ENCODE measurements at places on chromosomes 2 and 18.
A peak's percentile ranks its signal among the peaks of the same experiment; 100 is the strongest.

DNA sequence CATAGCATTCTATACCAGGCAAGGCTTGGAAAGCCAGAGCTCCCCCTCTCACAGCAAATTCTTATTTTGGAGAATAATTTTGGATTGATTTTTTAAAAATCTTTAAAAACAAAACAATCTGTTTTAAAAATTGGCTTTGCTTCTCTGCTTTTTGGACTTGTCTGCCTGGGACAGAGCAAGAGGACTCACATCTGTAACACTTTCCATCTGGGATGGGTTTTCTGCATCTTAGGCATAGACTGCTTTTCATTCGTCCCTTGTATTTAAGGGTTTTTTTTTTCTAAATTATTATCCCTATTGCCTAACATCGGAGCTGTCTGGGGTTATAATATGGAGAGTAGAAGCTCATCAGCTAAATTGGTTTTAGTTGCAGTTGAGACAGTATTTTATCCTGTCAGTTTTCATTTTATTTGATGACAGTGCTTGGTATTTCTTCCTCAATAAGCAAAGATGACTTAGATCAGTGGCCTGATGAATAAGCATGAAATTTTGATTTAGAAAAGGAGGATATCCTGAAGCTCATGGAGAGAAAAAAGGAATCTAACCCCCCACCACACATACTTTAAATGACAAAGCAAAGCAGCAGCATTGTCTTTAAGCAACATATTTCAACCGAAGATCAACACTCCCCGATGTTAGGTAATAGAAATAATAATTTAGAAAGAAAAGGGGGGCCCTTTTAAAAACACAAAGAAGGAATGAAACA, 2.3 kb upstream of the FZD7 start:
- no peak for DNase-seq

- DNase-seq = no peak
Observed at GRCh38 chr2:120110507-120110906, 97.6 kb downstream of the EPB41L5 start.

- no peak for DNase-seq
Observed at GRCh38 chr2:85355521-85355920, 952 bp downstream of the ELMOD3 start.

GRCh38 chr18:54210463-54210862, 14.0 kb downstream of the MBD2 start:
- DNase-seq = no peak

DNA sequence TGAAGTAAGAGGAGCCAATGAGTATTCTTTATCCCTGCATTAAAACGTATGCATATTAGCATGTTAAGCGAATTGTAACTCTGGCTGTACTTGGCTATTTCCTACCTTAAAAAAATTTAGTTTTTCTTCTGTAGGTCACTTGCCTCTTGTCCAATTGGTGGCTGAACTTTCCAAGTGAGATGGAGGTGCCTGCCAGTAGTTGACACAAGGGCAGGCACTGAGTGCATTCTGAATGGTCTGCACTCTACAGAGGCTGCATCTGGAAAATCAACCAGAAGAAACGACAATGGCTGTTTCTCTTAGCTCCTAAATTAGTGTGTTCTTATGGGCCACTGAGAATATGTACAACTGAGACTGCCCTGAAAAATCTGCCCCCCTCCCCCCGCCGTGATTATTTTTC, 160.8 kb downstream of the PRPF40A start:
- DNase-seq = no peak

GRCh38 chr2:86621280-86621943, 2.3 kb downstream of the RNF103 start:
- no peak for DNase-seq

DNA sequence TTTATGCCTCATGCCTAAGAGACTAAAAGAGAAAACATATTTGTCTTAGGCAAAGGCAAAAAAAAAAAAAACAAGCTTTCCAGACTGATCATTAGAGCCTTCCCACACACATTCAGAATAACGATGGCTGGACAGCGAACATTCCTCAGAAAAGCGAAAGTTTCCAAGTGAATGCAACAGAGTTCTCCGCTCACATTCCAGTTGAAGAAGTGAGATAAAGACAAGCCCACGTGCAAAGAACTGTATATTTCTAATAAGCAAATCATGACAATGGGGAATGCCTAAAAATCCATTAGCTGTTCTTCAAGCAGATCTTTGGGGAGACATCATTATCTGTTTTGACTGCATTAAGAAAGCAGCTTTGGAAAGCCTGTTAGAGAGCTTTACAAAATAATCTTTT, 347.9 kb downstream of the METTL4 start:
- DNase-seq = no peak

- no peak for DNase-seq
Observed at GRCh38 chr2:217316743-217317142, 456.9 kb upstream of the TNP1 start.

DNA sequence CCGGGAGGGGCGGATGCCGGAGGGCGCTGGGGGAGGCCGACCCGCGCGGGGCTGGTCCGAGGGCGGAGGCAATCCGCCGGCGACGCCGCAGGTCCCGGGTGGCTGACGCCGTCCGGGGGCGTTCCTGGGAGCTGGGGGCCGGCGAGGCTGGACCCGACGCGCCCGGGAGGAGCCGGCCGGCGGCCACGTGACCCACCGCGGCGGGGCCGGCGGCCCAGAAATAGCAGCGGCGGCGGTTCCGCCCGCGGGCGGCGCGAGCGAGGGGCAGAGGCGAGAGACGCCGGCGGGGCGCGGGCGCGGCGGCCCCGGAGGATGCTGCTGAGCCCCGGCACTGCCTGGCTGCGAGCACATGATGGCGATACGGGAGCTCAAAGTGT, at the start of gene RAB31:
RAB31 (plus strand) TSS at position 245 of the 377 bp plus-strand sequence; CDS start at position 350, 105 bp downstream.
- no peak for DNase-seq

DNA sequence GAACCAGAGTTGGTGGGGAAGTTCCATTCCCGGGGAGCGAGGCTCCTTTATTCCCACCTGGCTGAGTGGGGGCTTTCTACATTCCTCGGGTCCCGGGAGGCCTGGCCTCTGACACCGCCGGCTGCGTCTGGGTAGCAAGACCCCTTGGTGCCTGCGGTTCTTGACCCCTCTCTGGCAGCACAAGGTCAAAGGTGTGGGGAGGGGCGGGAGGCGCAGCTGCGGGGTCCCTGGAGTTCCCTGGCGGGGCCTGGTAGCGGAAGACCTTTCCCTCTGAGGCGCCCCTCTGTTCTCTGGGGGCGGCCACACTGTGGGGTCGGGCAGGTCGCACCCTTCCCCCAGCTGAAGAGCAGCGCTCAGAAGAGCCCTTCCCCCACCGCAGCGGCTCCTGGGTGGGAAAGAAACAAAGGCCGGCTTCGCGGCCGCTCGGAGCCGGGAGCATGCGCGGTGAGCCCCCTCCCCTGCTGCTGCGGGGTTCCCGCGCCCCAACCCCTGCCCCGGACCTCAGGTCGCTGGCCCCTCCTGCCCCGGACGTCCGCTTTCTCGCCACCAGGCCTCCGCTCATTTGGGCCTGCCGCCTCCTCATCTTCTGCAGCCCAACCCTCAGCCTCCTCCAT, 146.3 kb downstream of the ANKRD44 start:
- no peak for DNase-seq

- no peak for DNase-seq
Observed at GRCh38 chr2:145751629-145752028, 1231.7 kb upstream of the ZEB2 start.

- no peak for DNase-seq
Observed at GRCh38 chr2:240983996-240984498, 14.4 kb upstream of the SNED1 start.

DNA sequence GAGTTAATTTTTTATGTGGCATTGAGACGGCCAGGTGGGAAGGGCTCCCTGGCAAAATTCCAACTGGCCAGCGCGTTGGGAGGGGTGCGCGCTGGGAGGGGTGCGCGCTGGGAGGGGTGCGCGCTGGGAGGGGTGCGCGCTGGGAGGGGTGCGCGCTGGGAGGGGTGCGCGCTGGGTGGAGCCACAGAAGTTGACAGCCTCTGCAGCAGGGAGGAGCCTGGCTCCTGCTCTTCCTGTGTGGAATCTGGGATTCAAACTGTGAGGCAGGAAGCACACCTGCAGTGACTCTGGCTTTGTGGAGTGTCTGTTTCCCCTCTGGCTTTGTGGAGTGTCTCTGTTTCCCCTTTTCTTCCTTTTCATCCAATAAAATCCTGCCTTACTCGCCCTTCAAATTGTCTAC, 147.9 kb upstream of the CBLN2 start:
- no peak for DNase-seq

- DNase-seq = no peak
Observed at GRCh38 chr2:112776113-112776512, 8.2 kb downstream of the IL1A start.

- no peak for DNase-seq
Observed at GRCh38 chr2:38592951-38593350, 9.8 kb downstream of the HNRNPLL start.

DNA sequence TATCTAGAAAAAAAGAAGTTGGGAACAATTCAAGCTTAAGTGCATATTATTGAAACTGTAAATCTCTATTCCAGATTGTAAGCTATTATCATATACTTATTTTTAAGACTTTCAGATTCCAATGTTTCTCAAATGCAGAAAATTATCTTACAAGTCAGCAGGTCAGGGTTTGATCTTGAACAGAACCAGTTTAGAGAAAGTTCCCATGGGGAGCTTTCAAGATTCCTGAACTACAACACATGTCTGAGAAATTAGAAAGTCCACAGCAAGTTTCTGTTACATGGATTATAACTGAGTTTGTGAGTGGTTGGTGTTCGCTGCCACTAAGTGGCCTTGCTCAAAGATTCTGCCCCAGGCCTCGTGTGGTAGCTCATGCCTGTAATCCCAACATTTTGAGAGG, 31.6 kb upstream of the SP3 start:
- no peak for DNase-seq

GRCh38 chr2:121144111-121144510, 140.9 kb downstream of the TFCP2L1 start:
- no peak for DNase-seq

DNA sequence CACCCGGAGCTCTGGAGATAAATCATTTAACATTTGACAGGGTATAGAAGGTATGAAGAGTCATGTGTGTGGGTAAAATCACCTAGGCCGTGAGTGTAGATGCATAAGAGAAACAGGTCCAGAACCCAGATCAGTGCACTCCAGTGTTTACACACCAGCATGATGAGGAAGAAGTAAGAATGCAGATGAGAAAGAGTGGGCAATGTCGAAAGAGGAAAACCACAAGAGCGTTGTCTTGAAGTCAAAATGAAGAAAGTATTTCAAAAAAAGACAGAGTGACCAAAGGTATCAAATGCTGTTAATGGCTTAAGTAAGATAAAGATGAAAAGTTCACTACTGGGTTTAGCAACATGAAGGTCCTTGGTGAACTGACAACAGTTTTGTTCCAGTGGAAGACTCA, 32.0 kb upstream of the PLB1 start:
- DNase-seq = no peak

GRCh38 chr2:239669181-239669898, 268.5 kb upstream of the HDAC4 start:
- no peak for DNase-seq

GRCh38 chr2:144432921-144433320, 87.0 kb downstream of the ZEB2 start:
- no peak for DNase-seq

DNA sequence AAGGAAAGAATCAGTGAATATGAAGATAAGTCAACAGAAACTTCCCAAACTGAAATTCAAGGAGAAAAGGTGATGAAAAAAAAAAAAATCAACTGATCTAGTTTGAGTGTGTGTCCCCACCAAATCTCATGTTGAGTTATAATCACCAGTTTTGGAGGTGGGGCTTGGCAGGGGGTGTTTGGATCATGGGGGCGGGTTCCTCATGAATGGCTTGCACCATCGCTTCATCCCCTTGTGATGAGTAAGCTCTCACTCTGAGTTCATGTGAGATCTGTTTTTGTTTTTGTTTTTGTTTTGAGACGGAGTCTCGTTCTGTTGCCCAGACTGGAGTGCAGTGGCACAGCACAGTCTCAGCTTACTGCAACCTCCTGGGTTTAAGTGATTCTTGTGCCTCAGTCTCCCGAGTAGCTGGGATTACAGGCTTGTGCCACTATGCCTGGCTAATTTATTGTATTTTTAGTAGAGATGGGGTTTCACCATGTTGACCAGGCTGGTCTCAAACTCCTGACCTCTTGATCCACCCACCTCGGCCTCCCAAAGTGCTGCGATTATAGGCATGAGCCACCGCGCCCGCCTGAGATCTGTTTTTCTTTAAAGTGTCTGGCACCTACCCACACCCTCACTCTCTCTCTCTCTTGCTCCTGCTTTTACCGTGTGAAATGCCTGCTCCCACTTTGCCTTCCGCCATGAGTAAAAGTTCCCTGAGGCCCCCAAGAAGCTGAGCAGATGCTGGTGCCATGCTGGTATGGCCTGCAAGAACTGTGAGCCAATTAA, 4.0 kb upstream of the SLC66A2 start:
- no peak for DNase-seq

GRCh38 chr2:12089001-12089400, 342.6 kb downstream of the LPIN1 start:
- DNase-seq = no peak

GRCh38 chr18:11121443-11121849, 27.9 kb downstream of the PIEZO2 start:
- DNase-seq = no peak

DNA sequence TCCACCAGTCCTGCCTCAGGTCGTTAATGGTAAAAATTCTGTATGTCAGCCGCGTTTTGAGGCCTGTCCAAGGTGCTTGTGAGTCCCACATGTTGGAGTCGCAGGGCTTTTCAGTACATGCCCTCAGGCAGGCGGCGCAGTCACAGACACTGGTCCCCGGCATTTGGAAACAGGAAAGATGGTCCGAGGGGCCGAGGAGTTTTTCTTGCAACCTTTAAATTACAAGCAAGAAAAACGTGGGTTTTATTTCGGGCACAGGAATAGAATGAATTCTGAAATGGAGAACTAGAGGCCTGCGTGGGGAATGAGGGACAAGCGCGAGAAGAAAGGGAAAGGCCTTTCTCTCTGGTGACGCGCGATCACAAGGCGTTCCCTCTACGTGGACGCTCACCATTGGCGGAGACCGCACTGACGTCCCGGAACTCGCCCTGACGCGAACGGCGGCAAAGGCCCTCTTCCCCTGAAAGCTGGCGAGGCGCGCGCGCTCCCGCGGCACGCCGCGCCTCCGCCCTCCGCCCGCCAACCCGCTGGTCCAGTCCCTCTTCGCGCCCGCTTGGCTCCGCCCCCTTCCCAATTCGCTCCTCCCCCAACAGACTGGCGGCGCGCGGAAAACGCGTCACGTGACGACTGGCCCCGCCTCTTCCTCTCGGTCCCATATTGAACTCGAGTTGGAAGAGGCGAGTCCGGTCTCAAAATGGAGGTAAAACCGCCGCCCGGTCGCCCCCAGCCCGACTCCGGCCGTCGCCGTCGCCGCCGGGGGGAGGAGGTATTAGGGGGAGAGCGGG, at the start of gene HNRNPA3:
HNRNPA3 (plus strand) TSS at position 689 of the 785 bp plus-strand sequence; CDS start at position 695, 6 bp downstream.
- DNase-seq = peak; percentile 91

DNA sequence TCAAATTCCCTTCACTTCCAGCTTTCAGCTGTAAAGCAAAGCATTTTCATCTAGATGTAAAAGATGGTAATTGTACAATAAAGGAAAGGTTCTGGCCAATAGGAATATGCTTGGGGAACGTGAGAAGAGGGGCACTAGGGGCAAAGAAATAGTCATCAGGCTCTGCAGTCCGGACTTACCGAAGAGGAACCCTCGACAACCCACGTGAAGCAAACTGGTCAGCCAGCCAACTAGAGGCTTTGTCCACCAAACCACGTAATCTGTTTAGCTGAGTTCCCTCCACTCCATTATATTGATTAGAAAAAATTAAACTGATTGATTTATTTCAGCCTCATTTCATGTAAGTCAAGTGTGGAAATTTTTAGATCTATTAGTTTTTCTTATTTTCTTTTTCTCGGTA, 300.4 kb upstream of the FANCL start:
- DNase-seq = no peak

GRCh38 chr2:1633092-1633671, 111.1 kb downstream of the PXDN start:
- DNase-seq = no peak

GRCh38 chr2:201432038-201432620, 19.1 kb downstream of the TRAK2 start:
- DNase-seq = peak; percentile 50

Data from kidney epithelial cell (primary cell).